RCC 7860 (cell line): ENCODE measurements at places on chromosomes 16 and 17.

GRCh38 chr17:82089723-82090548, 8.1 kb downstream of the FASN start:
- no peak for DNase-seq

- DNase-seq: no peak
Observed at GRCh38 chr17:82786427-82786826, 34.6 kb downstream of the TBCD start.

GRCh38 chr17:37422971-37423625, 16.4 kb downstream of the TADA2A start:
- DNase-seq: no peak

GRCh38 chr16:88426018-88426417, 27.1 kb upstream of the ZFPM1 start:
- no peak for DNase-seq

DNA sequence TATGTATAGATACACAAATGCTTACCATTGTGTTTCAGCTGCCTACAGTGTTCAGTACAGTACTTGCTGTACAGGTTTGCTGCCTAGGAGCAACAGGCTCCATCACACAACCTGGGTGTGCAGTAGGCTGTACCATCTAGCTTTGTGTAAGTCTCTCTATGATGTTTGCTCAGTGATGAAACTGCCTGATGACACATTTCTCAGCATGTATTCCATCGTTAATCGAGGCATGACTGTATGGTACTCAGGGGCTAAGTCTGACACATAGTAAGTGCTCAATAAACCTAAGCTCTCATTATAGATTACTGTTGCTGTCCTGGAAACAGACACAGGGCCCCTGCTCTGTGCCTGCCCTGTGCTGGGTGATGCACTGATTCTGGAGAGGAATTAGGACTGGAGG, 18.1 kb downstream of the KCNJ12 start:
- peak; percentile 50 for DNase-seq

GRCh38 chr16:53836680-53837079, 132.7 kb downstream of the FTO start:
- no peak for DNase-seq
